ENCODE measurements at places on chromosomes 2 and 18. TPM values are rescaled to one million over a fixed set of nuclear protein-coding genes. Genes with fewer than 3 reads are reported as not detected.

PROM2 gene
- 1.2 TPM for total RNA-seq

DNA sequence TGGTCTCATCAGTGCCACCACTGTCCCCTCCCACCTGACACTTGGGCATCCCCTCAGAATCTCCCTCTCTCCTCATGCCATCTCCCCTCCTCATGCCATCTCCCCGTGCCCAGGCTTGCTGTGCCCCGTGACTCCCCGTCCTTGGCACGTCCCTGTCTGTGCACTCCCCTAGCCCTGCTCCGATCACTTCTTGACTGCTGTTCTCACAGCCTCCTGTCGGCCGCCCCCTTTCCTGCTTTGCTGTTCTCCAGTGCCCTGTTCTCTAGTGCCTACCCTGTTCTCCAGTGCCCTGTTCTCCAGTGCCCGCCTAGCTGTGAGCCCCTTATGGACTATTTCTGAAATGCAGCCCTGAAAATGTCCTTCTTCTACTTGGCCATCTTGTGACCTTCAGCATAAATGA lies 253.8 kb downstream of the ALPK2 start:
- no peak for DNase-seq

ZNF385B gene
- 0.27 TPM for total RNA-seq

GRCh38 chr2:11175293-11175795 lies 20.1 kb downstream of the SLC66A3 start:
- DNase-seq, result peak; percentile 81

DNA sequence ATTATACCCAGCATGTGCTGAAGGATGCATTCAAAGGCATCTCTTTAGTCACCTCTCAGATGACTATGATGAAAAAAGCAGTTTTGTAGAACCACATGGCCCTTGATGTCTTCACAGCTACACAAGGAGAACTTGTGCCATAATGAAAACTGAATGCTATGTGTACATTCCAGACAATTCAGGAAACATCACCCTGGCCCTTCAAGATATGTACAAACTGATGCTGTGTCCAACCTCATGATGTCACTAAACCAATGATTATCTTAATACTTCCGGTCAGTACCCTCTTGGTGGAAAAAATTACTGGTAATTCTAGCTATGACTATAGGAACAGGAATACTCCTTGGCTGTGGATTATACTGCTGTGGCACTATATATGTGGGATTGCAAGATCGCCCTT lies 20.0 kb downstream of the DUSP11 start:
- peak; percentile 18 for DNase-seq

CYRIA gene
- 4.9 TPM for total RNA-seq

ANKRD29 gene
- 0.70 TPM for total RNA-seq

- peak; percentile 85 for DNase-seq
These were observed 239.6 kb downstream of the BABAM2 start for GRCh38 chr2:28129955-28130695.

- no peak for DNase-seq
These were observed 132.8 kb downstream of the AGAP1 start for GRCh38 chr2:235626658-235627057.

GRCh38 chr2:109136542-109136941 lies 7.5 kb downstream of the SH3RF3 start:
- no peak for DNase-seq

DNA sequence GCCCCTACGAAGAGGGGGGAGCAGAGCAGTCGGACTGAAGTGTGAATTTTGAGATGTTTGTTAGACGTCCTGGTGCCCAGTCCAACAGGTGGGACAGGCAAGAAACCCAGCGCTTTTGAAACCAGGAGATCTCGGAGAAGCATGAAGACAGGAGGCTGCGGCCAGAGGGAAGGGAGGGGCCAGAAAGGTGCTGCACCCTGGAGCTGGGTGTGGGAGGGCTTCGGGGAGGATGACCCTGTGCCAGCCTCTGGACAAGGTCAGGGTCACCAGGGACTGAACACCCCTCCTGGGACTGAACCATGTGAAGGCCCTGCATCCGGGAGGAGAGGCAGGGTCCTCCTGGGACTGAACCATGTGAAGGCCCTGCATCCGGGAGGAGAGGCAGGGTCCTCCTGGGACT lies 6.1 kb downstream of the TMEM18 start:
- DNase-seq, result no peak

Measured in astrocyte (in vitro differentiated cells and primary cell).